Foreskin keratinocyte (primary cell): ENCODE measurements at places on chromosomes 5 and 9. TPM values are rescaled to one million over a fixed set of nuclear protein-coding genes. Genes with fewer than 3 reads are reported as not detected.

DNA sequence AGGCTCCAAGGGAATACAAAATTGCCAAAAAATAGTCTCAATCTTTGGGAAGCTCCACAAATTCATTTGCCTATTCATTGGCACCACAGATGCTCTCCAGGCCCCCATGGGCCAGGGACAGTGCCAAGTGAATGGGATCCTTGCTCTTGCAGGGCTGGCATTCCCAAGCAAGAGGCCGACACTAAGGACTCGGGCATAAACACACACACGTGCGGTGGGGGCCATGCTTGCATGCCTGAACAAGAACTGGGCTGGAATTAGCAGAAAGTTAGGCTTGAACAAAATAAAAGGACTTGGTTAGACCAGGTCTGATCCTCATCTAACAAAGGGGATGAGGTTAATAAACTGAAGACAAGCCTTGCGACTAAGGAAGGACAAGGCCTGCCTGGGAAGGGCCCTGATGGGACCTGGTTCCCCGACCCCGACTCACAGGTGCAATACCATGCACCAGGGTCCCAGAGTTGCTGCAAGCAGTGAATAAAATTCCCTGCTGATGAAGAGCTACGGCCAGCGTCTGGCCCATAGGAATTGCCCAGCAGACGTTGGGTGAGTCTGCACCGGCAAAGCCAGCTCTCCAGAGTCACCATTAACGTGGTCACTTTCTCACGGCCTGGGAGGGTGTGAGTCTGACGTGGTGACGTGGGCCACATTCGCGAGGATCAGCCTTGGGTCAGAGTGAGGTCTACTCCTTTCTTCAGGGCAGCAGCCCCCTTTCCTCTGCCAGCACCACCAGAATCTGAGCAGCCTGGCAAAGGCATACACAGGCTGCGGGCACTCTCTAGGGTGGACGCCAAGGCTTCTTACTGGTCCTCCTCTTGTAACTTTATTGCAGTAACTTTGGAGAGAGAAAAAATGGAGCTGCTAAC, 77.4 kb upstream of the FCN1 start:
- DNase-seq, result no peak

GRCh38 chr9:127862075-127863011, 7.9 kb upstream of the ENG start:
- no peak for DNase-seq

DNA sequence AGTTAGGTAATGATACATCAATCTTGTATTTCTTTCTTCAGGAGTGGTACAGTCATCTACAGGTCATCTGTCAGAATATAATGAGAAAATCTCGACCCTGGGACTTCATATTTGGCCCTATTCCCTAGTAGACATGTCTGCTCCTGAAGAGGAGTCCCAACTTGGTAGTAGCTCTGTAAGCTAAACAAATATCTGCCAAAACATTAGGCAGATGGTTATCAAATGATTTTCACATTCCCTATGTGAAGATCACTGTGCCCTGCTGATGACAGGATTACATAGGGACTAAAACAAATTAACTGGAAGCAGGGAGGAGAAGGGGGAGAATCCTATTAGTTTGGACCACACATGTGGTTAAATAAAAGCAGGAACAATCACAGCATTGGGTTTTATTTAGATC, 138.6 kb upstream of the NFIB start:
- DNase-seq, result peak; percentile 50

DNA sequence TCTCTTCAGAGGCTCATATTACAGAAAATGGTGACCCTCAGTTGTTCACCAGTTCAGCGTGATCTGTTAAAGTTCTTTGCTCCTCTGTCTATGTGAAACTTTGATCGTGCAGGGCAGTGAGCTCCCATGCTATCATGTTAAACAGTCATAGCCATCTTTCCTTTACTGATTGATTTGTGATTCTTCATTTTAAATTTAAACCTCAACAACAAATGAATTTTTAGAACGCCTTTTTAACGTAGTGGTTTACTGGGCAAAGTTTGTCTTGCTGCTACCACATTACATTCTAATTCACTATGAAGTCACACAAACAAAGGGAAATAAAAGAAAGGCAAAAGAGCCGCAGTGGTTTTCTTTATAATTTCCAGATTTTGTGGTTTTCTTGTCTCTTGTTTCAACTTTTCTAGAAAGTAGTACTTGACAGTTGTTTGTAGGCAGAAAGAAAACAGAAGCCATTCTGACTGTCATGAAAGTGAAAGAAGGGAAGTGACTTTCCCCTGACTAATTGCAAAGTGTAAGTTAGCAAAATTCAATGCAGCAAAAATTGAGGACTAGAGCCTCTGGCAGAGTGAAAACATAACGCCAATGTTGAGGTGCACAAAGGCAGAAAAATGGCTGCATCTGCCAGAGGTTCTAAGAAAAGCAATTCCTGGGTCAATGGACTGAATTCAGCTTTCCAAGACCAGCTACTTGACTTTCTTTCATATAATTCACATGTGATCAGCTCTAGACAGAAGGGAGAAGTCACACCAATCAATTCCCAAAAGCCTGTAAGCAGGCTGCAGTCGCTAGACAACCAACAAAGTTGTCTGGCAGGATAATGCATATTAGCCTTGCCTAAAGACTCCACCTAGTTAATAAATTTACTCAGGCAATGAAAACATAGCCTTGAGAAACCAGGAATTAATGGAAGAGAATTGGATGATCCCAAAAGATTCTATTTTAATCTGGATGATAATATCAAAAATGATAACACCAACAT, 7.1 kb upstream of the IFNA6 start:
- no peak for DNase-seq

PCDHB8 gene
- polyA plus RNA-seq, result not detected in 2 replicates

AHRR gene
- polyA plus RNA-seq, result 0.06 and 0.07 TPM in 2 replicates

GHR gene
- 0.45 and 0.60 TPM in 2 replicates for polyA plus RNA-seq
